Activated CD4-positive, alpha-beta T cell treated with anti-CD3 and anti-CD28 coated beads for 1 hour (primary cell): ENCODE measurements at places on chromosomes 2 and 18.

DNA sequence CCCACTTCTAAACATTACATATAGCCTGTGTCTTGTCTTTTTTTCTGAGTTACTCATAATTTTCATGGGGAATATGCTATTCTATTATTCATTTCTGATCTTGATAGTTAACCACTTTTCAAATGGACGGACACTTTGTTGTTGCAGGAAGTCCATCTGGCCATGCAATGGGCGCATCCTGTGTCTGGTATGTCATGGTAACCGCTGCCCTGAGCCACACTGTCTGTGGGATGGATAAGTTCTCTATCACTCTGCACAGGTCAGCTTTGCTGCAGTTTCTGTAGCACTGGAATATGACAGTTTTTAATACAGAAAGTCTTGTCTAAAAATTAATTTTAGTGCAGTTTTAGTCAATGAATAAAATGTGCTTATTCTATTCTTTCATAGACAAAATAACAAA is 3.3 kb downstream of the G6PC2 start:
- no peak for DNase-seq

DNA sequence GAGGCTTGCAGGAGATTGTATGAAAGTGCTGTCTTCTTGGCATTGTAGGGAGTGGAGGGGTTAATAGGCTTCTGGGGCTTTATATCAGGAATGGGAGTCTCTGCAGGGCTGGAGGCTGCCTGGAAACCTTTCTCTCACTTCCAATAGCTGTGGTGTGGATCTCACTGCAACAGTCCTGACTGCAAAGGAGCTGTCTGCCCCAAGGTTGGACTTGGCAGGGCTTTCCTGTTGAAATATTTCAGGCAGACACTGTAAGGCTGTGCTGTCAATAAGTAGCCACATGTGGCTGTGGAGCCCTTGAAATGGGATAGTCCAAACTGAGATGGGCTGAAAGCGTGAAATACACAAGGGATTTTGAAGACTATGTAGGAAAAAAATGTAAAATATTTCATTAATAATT is 399.1 kb upstream of the SPRED2 start:
- no peak for DNase-seq

DNA sequence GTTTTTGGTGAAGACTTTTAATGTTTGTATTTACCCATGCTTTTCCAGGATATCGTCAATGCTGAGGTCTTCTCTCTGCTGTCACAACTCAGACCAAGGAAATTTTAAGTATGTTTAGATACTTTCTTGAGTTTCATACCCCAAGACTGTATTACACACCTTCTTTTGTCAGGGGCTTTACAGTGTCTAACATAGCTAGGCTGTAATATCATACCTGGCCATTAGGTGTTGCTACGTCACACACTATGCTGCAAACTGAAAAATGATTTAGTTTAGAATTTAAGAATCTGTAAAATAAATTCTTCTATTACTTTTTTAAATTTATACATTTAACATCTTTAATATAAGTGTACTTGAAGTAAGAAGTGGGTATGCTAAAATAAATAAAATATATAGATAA is 358.4 kb upstream of the NRP2 start:
- no peak for DNase-seq

- no peak for DNase-seq
These were observed 107.9 kb downstream of the RTN4 start for GRCh38 chr2:54942373-54942772.

DNA sequence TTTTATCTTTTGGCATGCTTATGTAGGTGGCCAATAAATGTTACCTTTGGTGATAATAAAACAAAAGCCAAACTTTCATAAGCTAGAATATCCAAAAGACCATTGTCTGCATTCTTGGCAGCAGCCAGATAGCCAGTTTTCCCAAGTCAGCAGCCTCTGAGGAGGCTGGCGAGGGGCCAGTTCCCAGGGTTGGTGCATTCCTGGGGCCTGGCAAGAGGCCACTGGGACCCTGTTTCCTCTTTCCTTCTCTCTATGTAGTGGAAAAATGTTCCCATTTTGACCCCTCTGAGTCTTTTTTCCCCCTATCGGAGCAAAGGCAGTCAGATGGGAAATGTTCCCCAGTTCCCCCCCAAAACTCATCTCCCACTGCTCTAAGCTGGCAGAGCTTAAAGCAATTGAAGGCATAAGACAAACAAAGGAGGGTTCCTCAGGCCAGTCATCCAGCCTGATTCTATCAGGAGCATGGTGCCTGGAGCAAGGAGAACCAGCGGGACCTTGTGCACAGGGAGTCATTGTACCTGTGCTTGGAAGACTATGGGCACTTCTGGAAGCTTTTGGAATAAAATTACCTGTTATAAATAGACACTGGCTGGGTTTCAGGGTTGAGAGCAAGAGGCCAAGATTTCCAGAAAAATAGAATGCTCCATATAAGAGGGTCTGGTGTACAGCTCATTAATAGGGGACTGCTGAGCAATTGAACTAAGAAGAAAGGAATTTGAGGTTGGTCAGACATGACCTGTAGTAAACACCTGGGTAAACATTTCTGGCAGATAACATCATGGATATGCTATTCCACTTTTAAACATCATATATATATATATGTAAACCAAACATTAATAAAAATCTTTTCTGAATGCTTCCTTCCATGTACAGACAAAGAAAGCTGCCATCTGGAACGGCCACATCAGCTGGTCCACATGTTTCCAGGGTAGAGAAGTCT is 63.4 kb downstream of the NCKAP5 start:
- no peak for DNase-seq

DNA sequence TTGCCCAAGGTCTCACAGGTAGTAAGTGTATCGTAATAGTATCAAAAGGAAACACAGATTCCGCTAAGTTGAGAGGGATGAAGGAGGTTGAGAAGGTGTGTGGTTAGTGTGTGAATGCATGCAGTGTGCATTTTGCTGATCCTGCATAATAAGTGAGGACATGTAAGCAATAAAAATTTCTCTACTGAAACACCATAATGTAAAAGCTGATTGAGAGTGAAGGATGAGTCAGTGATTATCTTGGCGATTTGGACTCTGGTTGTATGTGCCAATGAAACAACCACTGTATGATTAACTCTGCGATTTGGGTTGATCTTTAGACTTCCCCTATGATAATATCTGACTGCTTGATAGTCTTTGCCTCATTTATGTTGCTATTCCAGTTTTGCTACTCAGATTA is 16.7 kb upstream of the ADGRF3 start:
- no peak for DNase-seq

DNA sequence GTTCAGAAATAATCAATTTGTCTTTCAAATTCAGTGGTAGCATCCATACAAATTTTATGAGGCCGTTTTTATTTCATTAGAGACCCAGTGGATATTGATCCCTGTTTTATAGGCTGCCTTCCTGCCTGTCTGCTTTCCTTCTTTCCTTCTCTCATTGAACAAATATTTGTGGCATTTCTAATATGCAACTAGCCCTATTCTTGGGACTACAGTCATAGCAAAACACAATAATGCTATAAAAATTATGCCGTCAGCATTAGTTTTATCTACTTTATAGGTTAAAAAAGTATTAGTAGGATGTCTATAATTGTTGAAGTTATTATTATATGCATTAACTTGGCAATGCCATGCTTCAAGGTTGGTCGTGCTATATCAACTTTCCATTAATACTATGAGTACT is 2037.8 kb upstream of the LRRTM1 start:
- DNase-seq, result no peak

- DNase-seq, result peak; percentile 35
These were observed 138.0 kb downstream of the CTIF start for GRCh38 chr18:48676756-48677368.

DNA sequence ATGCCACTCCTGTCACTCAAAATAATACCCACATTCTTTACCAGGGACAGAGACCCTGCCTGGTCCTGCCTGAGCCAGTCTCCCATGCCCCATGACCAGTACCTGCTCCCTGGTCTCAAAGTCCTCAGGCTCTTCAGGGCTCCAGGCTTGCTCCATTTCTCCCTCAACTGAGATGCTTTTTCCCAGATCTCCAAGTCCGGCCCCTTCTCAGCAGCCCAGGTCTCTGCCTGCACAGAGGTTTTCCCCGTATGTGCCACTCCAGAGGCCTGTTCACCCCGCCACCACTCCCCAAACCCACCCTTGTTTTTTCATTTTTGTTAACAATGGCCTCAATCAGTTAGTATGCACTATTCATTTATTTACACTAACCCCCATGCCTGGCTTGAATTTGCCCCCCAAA is 499.5 kb upstream of the MYT1L start:
- no peak for DNase-seq

GRCh38 chr2:42522035-42522434 is 28.3 kb upstream of the KCNG3 start:
- no peak for DNase-seq

- DNase-seq, result no peak
These were observed at the start of gene CYRIA for GRCh38 chr2:16665748-16666448. Gene CYRIA, minus strand, starts transcription at chr2:16665834. Its CDS starts 77,715 bp downstream, at chr2:16588119.

DNA sequence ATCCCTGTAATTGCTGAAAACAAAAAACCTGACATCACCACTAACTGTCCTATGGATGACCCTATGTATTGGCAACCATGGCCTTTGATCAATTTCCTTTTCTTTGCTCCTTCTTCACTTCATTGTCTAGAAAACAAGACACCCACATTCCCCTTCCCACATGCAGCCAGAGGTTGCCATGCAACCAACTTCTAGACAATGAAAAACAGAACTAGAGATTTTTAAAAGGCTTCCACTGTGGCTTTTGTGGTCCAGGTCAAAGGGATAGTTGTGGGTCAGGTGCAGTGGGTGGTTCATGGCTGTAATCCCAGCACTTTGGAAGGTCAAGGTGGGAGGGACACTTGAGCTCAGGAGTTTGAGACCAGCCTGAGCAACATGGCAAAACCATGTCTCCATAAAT is 139.3 kb upstream of the DOK6 start:
- no peak for DNase-seq

DNA sequence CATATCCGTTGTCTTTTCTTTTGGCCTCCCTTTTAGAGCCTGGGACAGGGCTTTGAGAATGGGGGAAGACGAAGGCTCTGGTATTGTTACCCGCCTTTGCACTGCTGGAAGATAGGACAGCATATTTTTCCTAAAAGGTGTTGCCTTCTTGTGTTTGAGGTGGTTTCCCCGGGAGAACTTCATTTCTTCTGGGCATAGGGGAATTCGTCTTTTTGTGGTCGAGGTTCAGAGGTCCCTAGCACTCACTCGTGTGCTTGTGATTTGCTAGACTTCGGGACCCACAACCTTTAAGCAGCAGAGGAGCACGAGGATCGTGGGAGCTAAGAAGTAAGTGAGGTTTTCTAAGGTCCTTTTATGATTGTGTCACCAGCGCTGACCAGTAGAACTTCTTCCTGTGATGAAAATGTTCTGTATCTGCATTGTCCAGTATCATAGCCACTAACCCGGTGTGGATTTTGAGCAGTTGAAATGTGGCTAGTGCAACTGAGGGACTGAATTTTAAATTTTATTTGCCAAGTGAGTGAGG is 611 bp downstream of the ZNF512 start:
- no peak for DNase-seq

DNA sequence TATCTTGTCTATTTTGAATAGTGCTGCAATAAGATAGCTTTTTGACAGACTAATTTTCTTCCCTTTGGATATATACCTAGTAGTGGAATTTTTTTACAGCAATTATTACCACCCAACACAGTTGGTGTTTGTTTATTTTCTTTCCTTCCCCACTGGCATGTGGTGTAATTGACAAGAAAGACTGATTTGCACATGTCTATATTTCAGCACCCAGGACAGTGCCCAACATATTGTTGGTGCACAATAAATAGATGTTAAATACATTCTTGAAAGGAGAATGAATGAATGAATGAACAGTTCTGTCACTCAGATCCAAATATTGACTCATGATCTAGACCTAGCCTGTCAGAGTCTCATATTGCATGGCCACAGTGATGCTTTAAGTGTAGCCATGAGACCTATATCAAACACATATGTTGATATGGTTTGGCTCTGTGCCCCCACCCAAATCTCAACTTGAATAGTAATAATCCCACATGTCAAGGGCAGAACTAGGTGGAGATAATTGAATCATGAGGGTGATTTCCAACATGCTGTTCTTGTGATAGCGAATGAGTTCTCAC is 538.2 kb downstream of the NYAP2 start:
- DNase-seq, result no peak

- no peak for DNase-seq
These were observed 87.9 kb downstream of the STRN start for GRCh38 chr2:36878429-36878828.

GRCh38 chr2:96533292-96534073 is 3.1 kb upstream of the ARID5A start:
- no peak for DNase-seq

DNA sequence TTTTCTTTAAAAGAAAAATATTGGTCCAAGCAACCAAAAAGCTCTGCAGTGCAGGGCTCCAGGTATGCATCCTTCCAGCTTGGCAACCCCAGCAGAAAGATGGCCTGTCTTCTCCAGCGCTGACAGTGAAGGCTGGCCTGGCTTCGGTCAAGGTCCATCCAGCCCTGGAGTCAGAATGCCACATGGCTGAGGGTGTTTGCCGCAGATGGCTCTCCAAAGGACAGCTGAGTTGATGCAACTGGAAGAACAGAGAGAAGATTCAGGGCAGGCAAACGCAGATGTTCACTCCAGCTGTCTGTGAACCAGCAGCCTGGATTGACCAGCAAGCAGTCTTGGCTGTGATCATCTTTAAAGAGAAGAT is 51.4 kb downstream of the MARCO start:
- no peak for DNase-seq
